ENCODE measurements at places on chromosomes 6 and 20. TPM values are rescaled to one million over a fixed set of nuclear protein-coding genes. Genes with fewer than 3 reads are reported as not detected.

- no peak for DNase-seq
These were observed 18.2 kb upstream of the SASH1 start for GRCh38 chr6:148324297-148324985.

DNA sequence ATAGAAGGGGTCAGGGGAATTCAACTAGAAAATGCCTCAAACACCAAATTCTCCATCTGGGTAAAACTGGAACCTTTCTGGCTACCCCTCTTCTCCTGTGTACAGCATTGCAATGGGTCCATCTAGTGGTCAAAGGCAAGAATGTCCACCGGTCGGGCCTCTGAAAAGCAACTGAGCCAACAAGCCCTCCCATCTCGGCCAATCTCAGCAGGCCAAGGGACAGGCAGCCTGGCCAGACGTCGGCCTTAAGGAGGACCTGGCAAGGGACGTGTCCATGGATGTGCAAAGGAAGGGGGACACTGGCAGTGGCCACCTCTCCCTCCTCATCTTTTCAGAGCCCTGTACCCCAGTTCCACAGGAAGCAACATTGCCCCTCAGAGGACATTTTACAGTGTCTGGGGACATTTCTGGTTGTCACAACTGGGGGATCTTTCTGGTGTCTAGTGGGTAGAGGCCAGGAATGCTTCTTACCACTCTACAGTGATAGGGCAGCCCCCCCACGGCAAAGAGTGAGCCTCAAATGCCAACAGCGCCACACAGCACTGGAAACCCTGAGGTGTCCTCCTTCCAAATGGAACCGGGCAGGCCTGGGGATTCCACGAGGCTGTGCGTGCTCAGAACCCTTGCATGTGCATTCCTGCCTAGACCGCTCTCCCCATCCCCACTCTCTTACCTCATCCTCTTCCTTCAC is 99.8 kb upstream of the FOXA2 start:
- DNase-seq = no peak

DNA sequence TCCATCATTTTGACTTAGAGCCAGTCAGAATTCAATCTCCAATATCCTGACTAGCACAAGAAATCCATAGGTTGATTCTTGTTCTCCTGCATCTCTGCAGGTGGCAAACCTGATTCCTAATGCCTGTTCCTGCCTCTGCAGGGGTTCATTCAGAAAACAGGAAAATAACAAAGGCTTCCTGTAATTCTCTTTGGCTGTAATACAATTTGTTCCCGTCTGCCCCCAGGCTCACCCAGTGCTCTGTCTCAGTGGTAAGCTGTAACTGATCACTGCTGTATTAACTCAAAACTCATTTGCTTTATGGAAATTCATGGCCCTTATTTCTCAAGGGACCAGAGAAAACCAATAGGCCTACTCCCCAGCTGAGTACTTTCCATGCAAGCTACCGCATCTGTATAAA is 88.6 kb downstream of the OPRM1 start:
- DNase-seq = no peak

GRCh38 chr6:113457198-113457597 is 399.9 kb upstream of the MARCKS start:
- peak; percentile 88 for DNase-seq

The RHAG gene
- not detected for total RNA-seq

DNA sequence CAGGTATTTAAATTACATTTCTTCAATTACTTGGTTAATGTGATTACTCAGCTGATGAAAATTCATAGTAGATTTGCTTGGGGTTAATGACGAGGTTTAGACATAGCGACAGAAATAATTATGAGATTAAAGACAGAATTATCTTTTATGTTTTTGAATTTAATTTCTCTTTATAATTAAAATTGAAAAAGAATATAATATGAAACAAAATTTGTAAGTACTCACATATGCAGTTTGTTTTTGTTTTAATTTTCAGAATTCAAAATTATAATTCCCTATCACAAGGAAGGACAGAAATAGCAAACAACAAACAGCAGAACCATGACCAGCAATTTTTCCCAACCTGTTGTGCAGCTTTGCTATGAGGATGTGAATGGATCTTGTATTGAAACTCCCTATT is at the start of gene TAAR8:
Gene TAAR8, plus strand, starts transcription at position 301 of the 400 bp plus-strand sequence. Its CDS starts 21 bp downstream, at position 322.
- no peak for DNase-seq

GRCh38 chr20:48544402-48545339 is 283.1 kb downstream of the PREX1 start:
- no peak for DNase-seq

GRCh38 chr6:77074037-77074713 is 389.1 kb downstream of the HTR1B start:
- DNase-seq = no peak

The CYP39A1 gene
- total RNA-seq = not detected

The NKAIN2 gene
- 17.8 TPM for total RNA-seq
